ENCODE measurements at places on chromosomes 16 and 17.

- DNase-seq = no peak
These were observed 39.7 kb downstream of the SRCIN1 start for GRCh38 chr17:38565853-38566665.

DNA sequence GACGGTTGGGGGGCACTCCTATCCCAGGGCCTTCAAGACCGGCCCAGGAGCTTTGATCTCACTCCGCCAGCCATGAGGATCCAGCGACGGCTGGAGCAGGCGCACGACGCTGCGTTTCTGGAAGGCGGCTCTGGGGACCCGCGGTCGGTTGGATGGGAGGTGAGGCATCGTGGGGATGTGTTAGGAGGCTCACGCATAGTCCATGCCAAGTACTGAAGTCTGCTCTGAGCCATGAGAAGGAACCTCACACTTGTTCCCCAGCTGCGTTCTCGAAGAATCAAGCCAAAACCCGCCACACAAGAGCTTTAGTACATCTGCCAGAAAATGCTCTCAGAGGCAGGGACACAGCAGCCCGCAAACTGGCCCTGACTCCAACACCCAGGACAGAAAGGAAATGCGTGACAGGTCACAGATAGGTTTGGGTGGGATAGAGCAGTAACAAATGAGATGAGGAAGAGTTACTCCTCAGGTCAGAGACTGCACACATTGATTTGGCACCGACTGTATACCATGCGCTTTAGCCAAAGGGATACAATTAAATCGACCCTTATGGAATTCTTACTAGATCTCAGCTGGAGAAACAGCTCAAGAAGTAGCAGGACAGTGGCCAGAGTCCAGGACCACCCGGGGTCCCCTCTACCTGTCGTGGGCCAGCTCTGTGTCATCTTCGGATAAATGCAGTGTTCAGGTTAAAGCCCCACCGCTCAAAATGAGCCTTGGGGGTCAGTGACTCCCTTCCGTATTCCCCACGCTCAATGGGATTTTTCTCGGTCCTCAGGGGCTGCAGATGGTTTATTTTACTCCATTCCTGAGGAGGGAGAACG is 6.7 kb upstream of the GSG1L start:
- no peak for DNase-seq

- DNase-seq = no peak
These were observed 8.2 kb upstream of the TMEM94 start for GRCh38 chr17:75447951-75448856.

- no peak for DNase-seq
These were observed 20.5 kb downstream of the PLCD3 start for GRCh38 chr17:45111850-45112249.

DNA sequence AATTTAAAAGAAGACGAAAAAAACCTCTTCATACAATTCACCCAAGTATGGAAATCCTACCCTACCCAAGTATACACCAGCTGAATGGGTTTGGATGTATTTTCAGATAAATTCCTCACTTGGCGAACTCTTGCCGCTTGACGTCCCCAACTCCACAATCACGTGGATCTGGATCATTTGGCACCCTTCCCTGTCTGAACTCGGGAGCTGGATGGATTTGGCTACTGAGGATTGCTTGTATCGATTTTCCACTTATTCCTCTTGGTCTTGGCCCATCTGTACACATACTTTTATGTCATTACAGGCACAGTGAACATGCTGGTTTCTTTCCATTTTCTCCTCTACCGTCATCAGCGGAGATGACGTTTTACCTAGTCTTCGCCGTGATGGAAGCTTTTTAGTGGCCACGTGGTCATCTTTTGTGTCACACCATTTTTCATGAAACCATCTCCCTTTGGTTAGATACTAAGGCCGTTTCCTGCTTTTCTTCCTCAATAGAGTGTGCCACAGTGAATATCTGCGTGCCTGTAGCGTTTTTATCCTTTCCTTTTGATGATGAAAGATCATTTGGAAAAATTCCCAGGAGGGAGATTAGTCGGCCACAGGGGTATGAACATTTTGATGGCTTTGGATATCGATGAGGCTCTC is 47.1 kb downstream of the CMIP start:
- no peak for DNase-seq

GRCh38 chr17:62780951-62781350 is 27.2 kb downstream of the MARCHF10 start:
- no peak for DNase-seq

DNA sequence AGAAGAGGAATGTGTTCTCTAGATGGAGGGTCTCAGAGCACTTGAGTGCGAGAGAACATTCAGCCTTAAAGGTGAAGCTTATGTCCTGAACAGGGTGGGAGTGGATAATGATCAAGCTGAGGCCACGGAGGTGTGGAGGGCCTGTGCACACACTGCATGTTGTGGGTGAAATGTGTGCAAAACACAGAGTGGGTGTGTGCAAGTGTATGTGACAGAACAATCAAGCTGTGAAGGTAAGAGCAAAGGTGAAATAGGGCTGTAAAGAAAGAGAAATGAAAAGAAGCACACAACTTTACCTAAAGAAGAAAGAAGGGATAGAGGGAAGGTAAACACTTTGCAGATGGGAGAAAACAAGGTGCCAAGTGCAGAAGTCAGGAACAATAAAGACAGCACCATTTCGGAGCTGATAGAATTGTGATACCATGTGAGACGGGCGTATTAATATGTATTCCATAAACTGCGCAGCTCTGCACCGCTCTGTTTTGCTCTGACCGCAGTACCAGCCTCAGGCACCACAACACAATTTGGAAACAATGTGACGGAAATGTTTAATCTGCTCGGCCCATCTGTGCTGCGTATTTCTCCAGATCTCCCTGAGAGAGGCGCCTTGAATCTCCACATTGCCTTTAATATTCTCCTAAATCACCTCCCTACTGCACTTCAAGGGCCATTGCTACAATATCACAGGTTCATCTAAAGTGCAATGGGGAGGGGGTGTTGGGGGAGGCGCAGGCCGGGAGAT is 40.6 kb downstream of the SNX11 start:
- no peak for DNase-seq

DNA sequence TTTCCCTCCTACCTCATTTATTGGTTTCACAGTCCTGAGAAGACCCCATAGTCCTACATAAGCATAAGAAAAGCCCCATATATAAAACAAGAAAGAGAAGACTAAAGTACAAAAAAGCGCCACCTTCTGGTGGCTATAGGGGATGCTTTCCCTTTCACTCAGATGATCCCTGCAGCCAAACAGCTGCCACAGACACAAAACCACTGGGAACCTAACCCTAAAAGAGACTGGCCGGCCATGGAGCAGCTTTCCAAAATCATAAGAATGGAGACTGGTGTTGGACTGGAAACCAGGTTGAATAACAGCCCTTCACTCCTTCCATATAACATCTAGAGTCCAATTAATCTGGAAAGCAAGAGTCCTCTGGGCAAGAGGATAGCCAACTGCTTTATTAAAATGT is 11.4 kb downstream of the DYNC1LI2 start:
- no peak for DNase-seq

DNA sequence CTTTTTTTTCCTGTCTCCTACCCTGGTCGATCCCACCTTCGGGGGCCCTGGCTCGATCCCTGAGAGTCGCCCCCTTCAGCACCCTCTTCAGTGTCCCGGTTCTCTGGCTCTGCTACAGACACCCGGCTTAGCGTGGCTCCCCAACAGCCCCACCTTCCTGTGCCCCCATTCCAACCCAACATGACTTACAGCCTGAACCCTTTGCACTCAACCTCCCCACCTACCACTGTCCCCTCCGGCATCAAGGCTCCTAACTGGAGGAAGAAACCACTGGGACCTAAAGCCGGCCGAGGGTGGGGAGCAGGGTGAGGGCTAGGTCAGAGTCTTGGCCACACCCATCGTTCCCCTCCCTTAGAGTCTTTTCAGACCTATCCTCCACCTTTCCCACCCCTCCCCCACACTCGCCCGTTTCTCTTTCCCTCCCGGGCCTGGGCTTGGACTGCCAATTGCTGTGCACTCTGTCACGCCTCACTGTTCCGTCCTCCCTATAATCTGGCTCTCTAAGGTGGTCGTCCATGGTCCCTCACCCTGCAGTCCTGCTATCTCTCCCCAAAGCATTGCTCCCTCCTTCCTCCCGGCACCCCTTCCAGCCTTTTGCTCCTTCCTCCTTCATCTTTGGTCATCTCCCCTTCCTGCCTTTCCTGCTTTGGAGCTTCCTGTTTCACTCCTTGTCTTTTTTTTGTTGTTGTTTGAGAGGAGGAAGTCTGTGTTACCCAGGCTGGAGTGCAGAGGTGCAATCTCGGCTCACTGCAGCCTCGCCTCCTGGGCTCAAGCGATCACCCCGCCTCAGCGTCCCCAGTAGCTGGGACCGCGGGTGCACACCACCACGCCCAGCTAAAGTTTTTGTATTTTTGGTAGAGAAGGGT is 890 bp upstream of the CLDN7 start:
- no peak for DNase-seq

GRCh38 chr16:79599256-79599836 is 1.2 kb downstream of the MAF start:
- DNase-seq = no peak

GRCh38 chr17:142102-142661 is 4.8 kb downstream of the SCGB1C2 start:
- no peak for DNase-seq

DNA sequence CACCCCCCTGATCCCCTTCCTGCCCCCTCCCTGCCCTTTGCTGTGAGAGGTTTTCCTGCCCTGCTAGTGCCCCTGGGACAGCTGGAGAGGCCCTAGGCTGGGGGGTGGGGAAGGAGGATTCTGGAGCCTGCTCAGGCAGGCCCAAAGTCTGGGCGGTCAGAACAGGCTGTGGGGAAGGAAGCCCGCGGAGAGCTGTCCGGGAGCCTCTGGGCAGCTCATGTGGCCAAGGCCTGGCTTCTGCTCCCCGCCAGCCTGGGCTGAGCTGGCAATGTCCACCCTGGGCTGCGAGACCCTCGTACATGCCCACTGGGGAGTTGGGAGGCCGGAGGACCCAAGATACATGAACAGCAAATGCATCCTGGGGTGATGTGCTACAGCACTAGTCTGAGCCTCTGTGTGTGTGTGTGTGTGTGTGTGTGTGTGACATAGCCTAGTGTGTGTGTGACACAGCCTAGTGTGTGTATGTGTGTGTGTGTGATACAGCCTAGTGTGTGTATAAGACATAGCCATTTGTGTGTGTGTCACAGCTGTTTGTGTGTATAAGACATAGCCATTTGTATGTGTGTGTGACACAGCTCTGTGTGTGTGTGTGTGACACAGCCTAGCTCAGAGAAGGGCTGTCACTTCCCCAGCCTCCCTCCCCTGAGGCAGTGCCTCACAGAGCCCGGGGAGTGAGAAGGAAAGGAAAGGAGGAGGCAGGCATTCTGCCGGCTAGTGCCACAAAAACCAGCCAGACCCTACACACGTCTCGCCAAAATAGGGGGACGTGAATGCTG is 201.4 kb upstream of the CIBAR2 start:
- no peak for DNase-seq

DNA sequence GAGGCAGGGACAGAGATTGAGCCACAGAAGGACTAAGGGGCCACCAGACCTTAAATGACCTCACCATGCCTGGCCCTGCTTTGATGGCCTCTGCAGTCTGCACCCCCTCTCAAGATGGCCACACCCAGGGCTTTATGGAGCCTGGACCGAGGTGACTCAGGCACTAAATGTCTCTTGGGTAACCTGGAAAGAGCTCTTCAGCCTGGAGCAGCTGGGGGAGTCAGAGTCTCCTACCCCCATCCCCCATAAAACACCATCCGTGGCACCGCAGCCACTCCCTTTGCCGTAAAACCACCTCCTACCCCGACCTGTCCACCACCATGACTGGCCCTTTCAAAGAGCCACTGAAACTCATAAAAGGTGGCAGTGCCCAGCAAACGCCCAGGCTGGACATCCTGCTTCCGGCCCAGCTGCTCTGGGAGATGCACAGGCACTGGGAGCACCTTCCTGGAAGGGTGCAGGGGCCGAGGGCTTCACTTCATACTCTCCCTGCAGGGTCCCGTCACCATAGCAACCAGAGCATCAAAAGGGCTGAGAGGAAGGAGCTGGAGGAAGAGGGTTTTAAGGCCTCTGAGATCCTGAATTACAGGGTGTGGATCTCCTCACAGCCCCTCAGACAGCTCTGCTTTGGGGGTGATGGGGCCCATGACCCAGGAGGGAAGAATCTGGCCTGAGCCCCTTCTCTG is 22.3 kb downstream of the FOXN1 start:
- DNase-seq = no peak

GRCh38 chr17:82898976-82899514 is 59.2 kb upstream of the ZNF750 start:
- DNase-seq = no peak

GRCh38 chr17:63142836-63143235 is 176.8 kb downstream of the TANC2 start:
- no peak for DNase-seq

DNA sequence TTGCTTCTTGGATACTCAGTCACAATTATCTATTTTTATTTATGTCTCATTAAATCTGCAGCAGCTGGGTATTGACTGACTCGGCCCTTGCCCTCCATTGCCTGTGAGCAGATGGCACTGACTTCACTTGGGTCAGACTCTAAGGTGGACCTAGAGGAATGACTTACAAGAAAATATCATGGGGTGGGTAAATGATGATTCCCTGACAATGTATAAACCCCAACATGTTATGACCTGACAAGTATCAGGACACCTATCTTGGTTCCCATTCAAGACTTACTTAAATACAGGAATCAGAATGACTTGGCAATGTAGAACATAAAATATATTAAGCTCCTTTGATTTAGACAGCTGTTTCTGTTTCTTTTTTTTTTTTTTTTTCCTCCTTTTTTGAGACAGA is 953.5 kb downstream of the CDH11 start:
- no peak for DNase-seq

Measured in NCI-H1417 treated with DMSO at 0.1 percent for 48 hours (cell line).